ENCODE measurements at places on chromosomes 5 and 9.

GRCh38 chr5:43891112-43891511 lies 288.1 kb downstream of the NNT start:
- no peak for DNase-seq

GRCh38 chr5:8188874-8189565 lies 320.1 kb downstream of the MTRR start:
- DNase-seq: no peak

DNA sequence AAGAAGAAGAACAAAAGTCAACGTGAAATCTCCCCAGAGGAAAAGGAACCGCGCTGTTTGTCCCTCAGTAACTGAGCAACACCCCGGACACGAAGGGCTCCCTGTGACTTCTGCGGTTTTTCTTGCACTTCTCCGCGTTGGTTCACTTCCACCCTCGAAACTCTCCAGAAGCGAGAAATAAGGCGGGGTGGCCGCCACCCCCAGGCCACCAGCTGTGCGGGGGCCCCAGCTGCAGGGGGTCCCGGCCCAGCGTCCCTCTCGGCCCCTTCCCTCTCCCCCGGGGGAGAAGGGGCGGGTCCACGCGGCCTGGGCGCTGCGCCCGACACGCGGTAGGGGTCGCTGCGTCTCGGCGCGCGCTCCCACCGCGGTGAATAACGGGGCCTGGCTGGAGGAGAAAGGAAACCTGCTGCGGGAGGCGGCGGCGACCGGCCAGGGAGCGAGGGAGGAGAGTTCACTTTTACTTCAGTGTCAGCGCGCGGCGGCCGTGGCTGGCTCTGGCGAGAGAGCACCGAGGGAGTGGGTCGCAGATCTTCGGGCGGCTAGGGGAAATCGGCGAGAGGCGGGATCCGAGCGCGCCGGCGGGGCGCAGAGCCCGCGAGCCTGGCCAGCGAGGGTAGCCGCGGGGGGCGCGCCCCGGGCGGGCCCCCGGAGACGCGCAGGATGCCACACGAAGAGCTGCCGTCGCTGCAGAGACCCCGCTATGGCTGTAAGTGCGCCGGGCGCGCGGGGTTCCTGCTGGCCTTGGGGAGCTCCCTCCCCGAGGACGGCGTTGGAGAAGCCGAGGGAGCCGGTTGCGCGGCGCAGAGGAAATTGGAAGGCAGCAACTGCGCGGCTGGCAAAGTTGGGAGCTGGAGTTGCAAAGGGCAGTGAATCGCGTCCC lies at the start of gene IQGAP2:
TSS of gene IQGAP2 (plus strand) at position 400 of the 880 bp plus-strand sequence. CDS start at position 661, 261 bp downstream.
- no peak for DNase-seq

DNA sequence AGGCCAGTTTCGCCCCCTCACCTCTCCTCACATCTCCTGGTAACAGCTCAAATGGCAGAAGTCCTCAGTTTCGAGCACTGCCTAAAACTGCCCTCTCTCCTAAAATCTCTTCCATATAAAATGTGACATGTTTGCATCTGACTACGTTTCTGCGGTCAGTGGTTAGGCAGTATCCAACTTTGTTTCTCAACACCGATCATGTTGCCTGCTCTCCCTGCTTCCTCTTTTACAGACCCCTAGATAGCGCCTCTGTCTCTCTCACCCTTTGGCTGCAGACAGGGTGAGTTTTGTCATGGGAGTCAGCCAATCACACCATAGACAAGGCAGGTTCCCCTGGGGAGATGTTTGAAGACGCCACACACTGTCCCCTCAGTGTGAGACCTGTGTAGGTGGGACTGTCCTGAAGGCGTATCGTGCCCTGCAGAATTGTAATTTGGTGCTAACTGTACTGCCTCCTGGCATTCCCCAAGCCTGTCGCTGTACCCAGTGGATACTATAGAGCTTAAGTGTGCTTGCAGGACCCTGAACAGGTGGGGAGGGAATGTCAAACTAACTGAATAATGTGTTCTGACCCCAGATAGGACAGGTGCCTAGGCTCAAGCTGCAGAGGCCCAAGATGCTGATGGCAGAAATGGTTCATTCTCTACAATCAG lies 1.1 kb downstream of the HEXB start:
- DNase-seq: no peak

DNA sequence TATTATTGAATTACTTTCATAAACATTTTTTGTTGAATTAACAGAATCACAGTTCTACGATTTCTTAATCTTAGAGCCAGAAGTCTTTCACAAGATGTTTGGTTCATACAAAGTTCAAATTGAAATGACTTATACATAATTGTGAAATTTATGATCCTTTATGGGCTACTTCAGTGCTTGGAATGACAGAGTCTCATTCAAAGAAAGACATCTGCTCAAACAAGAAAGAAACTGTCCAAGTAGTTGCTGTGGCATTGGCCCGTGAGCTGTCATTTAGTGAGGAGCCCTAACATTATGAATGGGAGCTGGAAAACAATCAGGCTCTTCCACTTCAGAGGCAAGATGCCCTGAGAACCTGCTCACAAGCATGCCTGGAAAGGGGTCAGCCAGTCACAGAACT lies 63.4 kb downstream of the AUH start:
- DNase-seq: no peak

DNA sequence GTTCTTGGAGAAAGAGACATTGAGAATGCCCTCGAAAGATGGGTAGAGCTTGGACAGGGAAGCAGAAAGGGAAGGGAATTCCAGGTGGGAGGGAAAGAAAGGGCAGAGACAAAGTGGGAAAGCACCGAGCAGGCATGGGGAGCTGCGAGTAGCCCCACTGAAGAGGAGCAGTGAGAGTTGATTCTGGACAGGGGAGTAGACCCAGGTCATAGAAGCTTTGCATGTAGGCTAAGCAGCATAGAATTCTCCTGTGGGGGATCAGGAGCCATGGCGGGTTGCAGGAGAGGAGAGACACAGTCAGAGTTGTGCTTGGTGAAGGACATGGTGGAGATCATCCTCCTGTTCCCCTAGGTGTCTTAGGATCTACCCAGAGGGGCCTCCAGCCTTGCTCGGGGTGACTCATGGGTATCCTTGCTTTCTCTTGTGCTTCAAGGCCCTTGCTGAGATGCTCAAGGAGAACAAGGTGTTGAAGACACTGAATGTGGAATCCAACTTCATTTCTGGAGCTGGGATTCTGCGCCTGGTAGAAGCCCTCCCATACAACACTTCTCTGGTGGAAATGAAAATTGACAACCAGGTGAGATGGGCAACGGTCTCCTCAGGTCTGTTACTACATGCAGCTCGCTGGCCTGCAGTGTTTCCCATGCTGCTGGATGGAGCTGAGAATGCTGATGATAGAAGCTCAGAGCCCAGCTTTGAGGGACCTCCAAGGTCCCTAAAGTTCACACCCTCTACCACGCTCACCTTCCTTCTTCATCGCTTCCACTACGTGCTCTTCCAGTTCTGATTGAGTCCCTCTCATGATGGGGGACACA lies 64.5 kb downstream of the TSTD2 start:
- DNase-seq: no peak

GRCh38 chr5:155827949-155828348 lies 499.0 kb upstream of the SGCD start:
- no peak for DNase-seq

DNA sequence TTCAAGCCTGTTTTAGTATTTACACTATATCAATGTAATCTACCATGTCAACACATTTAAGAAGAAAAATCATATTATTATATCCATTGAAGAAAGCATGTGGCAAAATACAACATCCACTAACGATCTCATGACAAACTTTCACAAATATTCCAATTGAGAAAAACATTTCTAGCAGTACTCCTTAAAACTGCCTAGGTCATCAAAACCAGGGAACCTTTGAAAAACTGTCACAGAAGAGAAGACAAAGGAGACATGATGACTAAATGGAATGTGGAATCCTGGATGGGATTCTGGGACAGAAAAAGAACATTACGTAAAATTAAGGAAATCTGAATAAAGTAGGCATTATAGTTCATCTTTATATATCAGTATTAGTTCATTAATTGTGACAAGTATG lies 1091.3 kb upstream of the CDH6 start:
- no peak for DNase-seq

DNA sequence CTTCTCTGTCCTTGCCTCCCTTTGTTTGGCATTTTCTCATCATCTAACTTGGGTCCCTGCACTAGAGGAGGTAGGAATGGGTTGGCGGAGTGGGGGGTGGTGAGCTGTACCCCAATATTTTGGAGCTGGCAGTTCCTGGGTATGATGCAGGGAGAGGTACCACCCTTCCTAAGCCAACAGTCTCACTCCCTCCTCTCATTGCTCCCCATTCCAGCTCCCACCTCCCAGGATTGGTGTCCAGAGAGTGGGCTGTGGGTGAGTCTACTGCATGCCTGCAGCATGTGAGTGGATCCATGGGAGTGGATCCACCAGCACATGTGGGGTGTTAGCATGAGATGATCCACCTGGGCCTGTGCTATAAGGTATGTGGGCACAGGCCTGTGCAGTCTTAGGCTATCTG lies 22.2 kb upstream of the MYORG start:
- no peak for DNase-seq

- no peak for DNase-seq
Observed at GRCh38 chr9:130186839-130187522, 14.8 kb downstream of the NCS1 start.

GRCh38 chr5:164360589-164360988 lies 855.2 kb downstream of the MAT2B start:
- DNase-seq: no peak
